Femur (tissue), 1 donor: ENCODE measurements at places on chromosomes 5 and 9.

- DNase-seq: no peak
These were observed 124.4 kb upstream of the GPR151 start for GRCh38 chr5:146640285-146640896.

- DNase-seq: peak; percentile 24
These were observed 167.5 kb upstream of the CLINT1 start for GRCh38 chr5:158026304-158027031.

GRCh38 chr9:137454145-137454596 lies 5.0 kb downstream of the NSMF start:
- DNase-seq: peak; percentile 72

- DNase-seq: no peak
These were observed 5.5 kb downstream of the NR2F1 start for GRCh38 chr5:93588352-93589151.

GRCh38 chr9:125634040-125634717 lies 72.8 kb downstream of the MAPKAP1 start:
- no peak for DNase-seq

- no peak for DNase-seq
These were observed 309.9 kb downstream of the MAT2B start for GRCh38 chr5:163815240-163815791.

DNA sequence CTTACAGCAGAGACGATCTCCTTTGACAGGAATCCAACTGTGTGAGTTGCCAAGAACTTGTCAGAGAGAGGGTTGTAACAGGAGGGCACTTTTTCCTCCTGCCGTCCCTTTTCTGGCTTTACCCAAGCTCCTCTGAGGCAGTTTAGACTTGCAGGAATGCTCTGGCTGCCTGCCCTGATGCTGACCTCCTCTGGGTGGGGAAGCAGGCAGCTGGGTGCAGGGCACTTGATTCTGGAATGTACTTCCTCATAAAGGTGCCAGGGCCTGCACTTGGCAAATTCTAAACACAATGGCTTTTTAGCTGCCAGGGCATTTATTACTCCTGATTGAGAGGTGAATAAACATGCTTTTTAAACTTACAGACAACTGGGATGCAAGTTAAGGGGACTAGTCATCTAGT lies 190.4 kb downstream of the EPB41L4A start:
- DNase-seq: peak; percentile 61

- no peak for DNase-seq
These were observed 13.8 kb downstream of the ENHO start for GRCh38 chr9:34508951-34509350.

- no peak for DNase-seq
These were observed 153.5 kb downstream of the MAT2B start for GRCh38 chr5:163658702-163659567.

DNA sequence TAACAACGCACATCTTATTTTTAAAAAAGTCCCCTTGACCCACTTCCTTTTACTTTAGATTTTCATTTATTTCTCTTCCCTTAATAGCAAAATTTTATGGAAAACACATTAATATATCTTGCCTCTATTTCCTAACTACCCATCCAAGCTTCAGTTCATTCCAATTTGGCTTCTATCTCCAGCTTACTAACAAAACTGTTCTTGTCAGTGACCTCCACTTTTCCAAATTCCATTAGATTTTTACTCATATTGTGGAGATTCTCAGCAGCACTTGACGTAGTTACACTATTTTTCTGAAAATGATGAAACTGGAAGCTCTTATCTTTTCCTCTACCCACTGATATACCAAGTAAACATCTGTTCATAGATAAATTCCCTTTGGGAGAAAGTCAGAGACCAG lies 46.5 kb upstream of the ADAMTS19 start:
- no peak for DNase-seq

- no peak for DNase-seq
These were observed 323.3 kb downstream of the GADD45G start for GRCh38 chr9:89928106-89928505.
